ENCODE measurements at places on chromosomes 16 and 17. TPM values are rescaled to one million over a fixed set of nuclear protein-coding genes. Genes with fewer than 3 reads are reported as not detected.

GRCh38 chr17:71821511-71821910 lies 299.3 kb upstream of the SOX9 start:
- DNase-seq, result no peak

DNA sequence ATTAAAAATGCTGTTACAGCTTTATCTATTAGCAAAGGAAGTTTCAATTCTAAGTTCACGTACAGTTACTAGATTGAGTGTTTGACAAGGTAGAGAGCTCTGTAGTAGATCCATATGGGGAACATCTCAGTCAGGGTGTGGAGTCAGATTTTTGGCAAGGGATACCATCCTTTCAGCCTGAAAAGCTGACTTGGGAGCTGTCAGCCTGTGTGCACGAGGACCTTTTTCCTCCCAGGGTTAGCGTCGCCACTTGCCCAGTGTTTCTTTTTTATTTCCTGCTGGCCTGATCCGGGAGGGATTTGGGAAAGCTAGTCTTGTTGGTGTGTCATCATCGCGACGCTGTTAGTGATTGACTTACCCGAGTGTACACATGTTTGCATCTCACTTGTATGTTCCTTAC lies 29.5 kb downstream of the WWOX start:
- DNase-seq, result no peak

- no peak for DNase-seq
These were observed 1.3 kb downstream of the SHISA9 start for GRCh38 chr16:12902511-12903372.

Gene CNGB1
- not detected for total RNA-seq

DNA sequence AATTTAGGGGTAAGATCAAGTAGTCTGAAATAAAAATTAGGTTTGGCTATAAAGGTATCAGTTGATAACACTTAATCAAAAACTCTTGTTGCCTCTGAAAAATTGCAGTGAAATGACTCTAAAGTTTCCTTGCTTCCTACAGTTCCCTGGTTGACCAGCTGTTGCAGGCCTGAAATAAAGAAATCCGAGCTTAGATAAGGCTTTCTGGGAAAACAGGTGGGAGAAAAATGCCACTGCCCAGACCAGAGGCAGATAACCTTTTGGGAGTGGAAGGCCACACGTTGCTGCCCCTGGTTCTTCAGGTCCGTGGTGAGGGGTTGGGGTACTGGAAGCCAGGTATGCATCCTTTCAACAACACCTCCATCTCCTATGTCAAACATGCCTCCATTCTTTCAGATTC lies 111.3 kb downstream of the HS3ST3A1 start:
- no peak for DNase-seq

Gene HOXB3
- total RNA-seq, result 2.6 TPM

DNA sequence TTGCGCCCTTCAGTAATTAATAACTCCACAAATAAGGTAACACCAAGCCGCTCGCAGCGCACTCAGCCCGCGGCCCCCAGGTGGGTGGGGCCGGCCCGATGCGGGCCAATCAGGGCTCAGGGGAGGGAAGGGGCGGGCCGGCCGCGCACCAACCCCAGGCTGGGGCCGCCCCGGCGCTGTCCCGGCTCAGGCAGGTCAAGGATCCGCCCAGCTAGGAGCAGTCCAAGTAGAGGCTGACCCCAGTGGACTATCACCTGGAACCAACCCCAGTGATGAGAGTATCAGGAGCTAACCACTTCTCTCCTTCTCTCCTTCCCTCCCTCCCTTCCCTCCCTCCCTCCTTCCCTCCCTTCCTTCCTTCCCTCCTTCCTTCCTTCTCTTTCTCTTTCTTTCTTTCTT lies 110.8 kb downstream of the C16orf78 start:
- DNase-seq, result no peak

Gene RAB26
- 0.61 TPM for total RNA-seq

DNA sequence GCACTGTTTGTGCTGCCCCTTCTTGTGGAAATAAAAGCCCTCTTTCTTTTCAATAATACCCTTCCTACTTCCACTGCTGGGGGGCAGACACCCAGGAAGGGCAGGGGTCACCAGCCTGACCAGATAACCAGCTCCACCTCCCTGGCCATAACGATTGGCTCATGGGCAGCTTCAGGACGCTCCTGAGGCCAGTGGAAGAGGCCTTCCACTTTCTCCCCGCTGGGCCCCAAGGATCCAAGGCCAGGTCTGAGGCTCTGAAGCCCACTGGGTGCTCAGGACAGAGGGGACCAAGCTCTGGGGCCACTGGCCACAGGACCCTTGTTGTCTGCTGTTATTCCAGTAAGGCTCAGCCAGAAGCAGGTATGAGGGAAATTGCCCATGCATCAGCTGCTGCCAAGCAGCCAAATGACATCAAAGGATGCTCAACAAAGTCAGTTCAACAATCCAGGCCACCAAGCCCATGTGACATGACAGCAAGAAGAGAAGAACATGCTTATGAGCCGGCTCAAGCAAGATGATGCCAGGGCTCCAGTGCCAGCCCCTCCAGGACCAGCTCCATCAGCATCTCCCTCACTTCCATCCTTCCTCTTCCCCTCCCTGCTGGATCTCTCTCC lies 238.8 kb downstream of the ZNF423 start:
- DNase-seq, result no peak

Gene TMIGD1
- total RNA-seq, result not detected

DNA sequence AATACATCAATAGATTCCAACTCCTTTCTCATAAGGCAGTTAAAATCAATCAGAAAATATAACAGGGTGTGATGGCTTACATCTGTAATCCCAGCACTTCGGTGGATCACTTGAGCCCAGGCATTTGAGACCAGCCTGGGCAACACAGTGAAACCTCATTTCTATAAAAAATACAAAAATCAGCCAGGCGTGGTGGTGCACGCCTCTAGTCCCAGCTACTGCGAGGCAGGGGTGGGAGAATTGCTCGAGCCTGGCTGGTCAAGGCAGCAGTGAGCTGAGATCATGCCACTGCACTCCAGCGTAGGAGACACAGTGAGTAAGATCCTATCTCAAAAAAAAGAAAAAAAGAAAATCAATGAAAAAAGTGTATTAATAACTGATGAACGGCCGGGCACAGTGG lies 258.6 kb downstream of the NTN1 start:
- no peak for DNase-seq

Gene TP53TG3B
- not detected for total RNA-seq

DNA sequence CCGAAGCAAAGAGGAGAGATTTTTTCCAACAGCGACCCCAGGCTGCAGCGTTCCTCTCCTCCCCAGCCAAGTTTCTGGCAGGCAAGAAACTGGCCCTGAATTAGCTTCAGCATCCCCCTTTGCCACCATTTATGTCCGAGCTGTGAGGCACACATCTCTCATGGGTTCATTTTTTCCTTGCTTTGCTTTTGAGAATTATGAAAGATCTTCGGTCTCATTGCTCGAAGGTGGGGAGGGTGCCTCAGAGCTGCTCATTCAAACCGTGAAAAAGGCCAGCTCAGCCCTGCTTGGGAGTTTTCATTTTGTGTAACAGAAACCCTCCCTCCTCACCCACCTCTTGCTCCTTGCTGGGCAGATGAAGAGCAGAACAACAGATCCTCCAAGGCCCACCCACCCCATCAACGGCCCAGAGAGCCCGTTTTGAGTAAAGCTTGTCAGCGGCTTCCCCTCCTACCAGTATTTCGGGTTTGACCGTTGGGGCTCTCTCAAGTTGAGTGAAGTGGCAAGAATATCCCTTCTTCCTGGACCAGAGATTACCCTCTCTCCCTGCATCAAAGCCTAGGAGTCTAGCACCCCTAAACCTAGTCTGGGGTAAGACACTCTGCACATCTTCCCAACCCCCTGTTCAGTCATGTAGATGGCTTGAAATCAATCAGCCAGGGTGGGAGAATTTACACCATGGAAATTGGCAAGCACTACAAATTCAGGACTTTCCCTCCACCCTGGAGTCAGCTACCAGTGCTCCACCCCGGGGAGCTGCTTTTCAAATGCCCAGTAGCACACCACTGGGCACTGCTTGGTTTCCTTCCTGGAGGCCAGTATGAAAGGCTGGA lies 1.8 kb downstream of the CCR7 start:
- DNase-seq, result no peak

Gene CCDC92B
- not detected for total RNA-seq

GRCh38 chr16:87854053-87854906 lies 15.0 kb downstream of the SLC7A5 start:
- no peak for DNase-seq

GRCh38 chr16:17775061-17775460 lies 304.3 kb upstream of the XYLT1 start:
- no peak for DNase-seq

GRCh38 chr17:22435231-22435974 lies 743.1 kb downstream of the KCNJ18 start:
- DNase-seq, result no peak

Gene ABCA6
- 3.3 TPM for total RNA-seq

Gene DOC2B
- not detected for total RNA-seq

DNA sequence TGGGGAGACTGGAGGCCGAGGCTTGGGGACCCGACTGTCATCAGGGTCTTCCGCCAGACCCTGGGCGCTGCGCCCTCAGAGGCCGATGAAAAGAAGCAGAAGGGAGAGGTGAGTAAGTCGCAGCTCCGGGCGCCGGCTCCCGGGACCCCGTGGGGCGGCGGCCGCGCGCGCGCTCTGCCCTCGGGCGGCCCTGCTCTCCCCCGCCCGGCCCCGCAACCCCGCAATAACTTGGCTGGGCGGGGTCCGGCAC lies 392 bp upstream of the ABHD15 start:
- DNase-seq, result no peak

GRCh38 chr16:52437277-52437670 lies 109.7 kb downstream of the TOX3 start:
- no peak for DNase-seq

DNA sequence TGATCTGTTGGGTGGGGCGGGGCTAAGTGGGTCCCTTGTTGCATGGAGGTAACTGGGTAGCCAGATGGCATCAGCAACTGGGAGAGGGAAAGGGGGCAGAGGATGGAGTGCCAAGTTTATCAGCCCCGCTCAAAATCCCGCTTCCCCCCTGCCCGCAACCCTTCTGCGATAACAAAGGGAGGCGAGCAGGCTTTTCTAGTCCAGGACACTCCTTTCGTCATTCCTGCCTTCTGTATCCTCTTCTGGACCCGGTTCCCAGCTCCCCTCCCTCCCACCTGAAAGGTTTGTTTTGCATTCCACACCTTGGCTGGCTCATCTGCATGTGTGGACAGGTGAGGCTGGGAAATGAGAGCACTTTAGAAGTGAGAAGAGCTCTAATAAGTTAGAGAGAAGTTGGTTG lies 53.3 kb downstream of the HLF start:
- no peak for DNase-seq

Gene C1QL1
- not detected for total RNA-seq

DNA sequence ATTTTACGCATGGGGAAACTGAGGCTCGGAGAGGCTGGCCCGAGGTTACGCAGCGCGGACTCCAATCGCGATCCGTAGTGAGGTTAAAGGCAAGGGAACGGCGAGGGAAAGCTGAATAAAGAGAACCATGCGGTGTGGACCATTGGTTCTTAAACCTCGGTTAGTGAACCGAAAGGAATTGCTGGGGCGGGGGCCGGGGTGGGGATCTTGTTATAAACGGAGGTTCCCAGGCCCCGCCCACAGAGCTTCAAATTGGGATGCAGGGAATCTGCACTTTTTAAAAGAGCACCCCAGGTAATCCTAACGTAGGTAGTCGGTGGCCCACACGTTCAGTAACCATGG lies 524 bp downstream of the IQCK start:
- no peak for DNase-seq

- no peak for DNase-seq
These were observed 62.5 kb downstream of the ERCC4 start for GRCh38 chr16:13982451-13982850.

Gene TRPV3
- total RNA-seq, result 6.6 TPM

DNA sequence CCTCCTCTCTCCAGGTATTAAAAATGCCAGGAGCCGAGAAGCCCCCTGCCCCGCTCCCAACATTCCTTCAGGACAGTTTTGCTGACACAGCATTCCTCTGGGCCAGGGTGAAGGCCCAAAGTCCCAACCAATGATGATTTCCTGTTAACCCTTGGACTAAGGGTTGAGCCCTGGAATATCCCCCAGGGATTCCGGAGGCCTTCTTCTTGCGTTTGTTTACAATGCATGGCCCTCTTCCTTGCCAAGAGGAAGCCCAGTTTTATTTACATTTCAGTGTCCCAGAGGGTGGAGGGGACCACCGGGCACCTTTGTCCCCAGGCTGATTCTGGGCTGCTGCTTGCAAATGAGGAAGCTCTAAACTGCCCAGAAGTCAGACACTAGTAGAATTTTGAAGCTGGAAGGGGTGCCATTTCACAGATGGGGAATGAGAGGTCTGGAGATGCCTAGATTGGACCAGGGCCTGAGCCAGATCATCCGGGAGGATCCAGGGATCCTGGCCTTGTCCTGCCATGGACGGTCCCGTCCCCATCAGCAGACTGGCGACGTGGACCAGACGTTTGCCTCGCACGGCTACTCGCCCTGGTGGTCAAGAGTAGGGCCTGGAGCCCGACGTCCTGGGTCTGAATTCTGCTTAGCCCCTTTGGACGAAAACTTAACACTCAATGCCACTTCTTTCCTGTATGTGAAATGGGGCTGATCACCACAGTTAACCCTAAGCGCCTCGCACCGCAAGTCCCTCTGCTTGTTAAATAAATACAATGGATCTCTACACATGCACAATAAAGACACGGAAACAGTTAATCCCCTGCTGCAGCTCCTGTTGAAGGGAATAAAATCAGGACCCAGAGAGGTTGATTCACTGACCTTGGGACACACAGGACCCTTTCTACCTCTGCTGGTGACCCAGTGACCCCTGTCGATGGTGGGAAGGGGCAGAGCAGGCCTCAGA lies 55.6 kb upstream of the CIBAR2 start:
- no peak for DNase-seq

- DNase-seq, result peak; percentile 65
These were observed 2.1 kb downstream of the P2RX5 start for GRCh38 chr17:3693829-3694231.

DNA sequence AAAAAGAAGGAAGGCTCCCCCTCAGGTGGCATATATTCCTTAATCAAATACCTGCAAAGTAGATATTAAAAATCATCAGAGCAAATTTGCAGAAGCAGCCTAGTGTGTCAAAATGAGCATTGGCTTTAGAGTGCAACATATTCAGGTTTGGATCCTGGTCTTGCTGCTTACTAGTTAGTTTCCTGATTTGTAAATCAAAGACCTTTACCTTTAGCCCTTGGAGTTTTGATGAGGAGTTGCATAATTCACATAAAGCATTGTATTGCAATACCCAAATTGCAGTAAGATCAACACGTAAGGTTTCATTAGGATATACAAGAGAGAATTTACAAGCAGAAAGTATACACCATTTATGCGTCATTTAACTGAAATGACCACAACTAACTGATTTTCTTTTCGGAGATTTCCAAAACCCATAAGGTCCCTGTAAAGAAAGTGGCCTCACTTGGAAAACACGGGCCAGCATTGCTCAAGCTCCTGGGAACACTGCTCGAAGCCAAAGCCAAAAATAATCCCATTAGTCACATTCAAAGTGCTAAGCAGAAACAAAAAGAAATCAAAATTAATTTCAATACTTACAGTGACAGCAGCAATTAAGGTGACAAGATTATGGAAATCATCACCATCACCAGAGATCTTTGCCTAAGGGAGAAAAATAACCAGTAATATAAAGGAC lies 415.9 kb upstream of the ERCC4 start:
- no peak for DNase-seq

Gene ABCA8
- total RNA-seq, result not detected
